GM23338 (cell line): ENCODE measurements at places on chromosomes 3 and 15.

DNA sequence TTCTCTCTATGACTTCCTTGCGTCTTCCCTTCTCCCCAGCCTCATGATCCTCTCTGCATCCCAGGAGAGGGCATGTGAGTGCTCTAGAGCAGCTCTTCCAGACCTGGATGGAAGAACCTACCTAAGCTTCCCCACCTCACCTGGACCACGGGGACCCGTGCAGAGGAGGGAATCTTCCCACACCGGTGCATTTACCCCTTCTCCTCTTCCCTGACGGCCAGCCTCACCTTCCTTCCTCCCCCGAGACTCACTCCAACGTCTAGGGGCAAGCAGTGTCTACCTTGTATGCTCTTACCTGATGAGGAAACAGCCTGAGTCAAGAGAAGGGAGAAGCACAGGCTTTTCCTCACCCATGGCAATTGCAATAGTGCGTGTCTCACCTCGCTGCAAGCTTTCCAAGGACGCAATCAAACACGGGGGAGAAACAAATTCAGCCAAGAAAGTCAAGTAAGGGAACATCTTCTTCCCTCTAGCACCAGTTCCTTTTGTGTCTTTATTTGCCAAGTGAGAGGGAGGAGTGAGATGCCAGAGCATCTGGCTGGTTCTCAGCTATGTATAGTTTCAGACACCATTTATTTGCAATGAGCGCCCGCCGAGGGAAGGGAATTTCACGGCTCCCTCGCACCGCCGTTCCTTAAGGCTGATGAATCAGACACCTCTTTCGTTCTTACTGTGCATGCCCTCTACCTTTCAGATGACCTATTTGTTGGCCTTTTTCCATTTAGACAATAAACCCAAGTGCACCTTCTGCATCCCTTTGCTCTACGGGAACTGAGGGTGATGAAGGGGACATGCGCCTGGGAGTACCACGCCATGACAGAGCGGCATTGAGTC, 1.8 kb upstream of the CCR9 start:
- DNase-seq = no peak

DNA sequence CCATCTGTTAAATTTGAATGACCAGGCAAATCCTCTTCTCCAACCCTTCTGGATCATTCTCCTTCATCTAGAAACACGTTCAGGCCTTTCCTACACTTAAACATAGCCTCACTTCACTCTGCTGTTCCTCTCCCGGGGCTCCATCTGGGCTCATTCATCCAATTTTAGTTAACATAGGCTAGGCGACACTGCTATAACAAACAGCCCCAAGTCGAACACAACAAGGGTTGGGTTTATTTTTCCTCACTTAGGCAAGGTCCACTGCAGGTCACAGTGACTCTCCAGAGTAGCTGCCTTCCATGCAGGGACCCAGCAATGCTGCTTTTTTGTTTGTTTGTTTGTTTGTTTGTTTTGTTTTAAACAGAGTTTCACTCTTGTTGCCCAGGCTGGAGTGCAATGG, 250.8 kb downstream of the XXYLT1 start:
- DNase-seq = no peak

GRCh38 chr15:81244306-81244705, 47.6 kb downstream of the IL16 start:
- DNase-seq = no peak

DNA sequence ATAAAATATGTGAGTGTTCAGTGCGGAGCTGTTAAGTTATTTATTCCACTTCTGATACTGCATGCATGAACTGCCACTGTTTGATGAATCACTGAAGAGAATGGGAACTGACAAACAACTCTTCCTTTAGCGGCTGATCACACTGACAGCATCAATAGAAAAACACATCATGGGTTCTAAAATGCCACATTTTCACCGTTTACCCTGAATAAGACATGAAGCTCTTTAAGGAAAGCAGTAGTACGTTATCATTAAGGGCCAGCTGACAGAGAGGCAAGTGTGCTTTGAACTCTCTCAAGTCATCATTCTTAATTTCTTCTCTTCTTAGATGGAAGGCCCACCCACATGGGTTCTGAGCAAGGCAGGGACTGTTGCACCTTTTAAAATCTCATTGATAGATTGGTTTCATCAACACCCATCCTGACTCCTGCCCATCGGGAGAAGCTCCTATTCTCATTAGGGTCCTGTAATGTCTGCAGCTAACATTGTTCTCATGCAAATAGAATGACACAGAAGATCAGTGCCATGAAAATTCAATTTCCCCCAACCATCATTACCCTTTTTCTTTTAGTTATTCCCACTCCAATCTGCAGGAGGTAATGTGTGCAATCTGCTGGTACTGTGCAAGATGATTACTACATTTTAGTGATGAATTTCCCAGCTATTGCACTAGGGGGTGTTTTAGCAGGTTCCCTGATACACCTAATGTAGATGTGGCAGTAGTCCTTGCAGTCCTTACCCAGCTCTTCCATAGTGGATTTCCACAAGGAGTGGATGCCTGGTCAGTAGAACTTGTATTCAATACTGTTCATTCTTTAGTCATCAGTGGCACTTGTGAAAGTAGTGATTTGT, 119.1 kb downstream of the ROBO2 start:
- peak; percentile 19 for DNase-seq

DNA sequence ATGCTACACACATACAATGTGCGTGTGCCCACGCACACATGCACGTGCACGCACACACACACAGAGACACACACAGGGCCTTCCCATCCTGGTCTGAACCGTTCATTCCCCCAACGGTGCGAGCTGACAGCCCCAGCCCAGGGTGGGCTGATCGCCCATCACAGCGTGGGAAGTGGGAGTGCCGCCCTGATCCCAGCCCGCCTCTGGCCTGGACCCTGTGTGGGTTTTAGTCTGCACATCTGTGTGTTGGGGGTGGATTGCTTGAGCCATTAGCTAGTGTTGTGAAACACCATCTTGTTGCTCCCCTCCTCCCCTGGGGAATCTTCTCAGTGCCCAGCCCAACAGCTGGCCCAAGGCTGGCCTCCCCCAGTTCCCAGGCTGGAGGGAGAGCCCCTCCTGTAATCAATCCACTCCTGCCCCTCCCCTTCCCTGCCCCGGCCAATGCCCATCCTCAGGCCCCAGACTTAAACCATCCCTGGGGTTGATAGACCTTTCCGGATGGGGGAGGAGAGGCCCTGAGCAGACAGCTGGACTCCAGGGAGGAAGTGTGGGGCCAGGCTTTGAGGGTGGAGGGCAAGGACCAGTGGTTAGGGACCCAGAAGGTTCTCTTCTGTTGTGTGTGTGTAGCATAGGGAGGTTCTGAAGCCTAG, 8.3 kb downstream of the SEMA3G start:
- no peak for DNase-seq

DNA sequence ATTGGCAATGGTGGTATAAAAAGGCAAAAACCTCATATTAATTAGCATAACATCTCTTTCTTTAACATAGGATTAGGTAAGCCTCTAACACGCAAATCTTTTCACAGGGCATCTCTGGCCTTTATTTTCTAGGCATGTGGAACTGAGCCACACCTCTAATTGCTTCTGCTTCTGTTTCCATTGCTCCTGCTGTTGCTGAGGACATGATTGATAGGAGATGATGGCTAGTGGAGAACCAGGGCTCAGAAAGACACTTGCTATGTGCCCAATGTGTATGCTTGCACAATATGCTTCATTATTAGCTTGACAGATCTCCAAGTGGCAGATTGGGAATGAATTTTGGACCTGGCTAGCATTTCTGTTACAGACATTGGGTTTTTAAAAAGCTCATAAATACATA, 114.5 kb downstream of the EPHA3 start:
- DNase-seq = no peak

DNA sequence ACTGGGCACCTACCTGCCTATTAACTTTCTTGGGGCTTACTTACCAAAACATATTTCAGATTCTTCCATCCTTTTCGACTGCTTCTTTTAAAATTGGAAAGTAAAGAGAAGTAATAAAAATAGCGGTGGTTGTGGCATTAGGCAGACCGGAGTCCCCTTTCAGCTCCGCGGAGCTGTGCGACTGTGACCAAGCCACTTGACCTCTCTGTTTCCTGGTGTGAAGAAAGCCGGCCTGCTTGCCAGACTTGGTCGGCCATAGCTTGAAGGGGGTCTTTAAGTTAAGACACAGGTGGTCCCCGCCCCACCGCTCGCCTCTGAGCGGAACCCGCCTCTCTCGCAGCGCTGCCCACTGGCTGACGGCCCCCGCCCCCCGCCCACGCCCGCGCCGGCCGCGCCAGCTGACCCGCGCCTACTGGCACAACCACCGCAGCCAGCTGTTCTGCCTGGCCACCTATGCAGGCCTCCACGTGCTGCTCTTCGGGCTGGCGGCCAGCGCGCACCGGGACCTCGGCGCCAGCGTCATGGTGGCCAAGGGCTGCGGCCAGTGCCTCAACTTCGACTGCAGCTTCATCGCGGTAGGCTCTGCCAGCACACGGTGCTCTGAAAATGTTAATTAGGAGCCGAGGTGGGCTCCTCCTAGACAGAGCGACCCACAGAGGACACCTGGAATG, 18.3 kb downstream of the NOX5 start:
- DNase-seq = no peak
